ENCODE measurements at places on chromosomes 4 and X.

GRCh38 chrX:18966624-18967023 lies 17.3 kb downstream of the PHKA2 start:
- DNase-seq, result no peak

DNA sequence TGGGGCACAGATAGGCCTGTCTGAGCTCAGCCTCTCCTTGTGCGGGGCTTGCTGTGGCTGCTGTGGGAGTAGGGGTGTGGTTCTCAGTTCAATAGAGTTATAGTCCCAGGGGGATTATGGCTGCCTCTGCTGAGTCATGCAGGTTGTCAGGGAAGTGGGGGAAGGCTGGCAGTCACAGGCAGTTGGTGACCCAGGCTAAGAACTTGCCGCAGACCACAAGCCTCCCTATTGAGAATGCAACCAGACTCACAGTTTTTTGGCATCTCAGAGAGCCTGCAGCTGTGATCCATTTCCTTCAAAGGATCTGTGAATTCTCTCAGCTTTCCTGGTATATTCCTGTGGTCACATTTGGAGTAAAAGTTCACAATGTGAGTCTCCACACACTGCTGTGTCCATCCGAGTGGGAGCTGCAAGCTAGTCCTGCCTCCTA lies 364.9 kb downstream of the ZNF674 start:
- no peak for DNase-seq

GRCh38 chrX:37658343-37659030 lies 27.1 kb upstream of the XK start:
- DNase-seq, result no peak

DNA sequence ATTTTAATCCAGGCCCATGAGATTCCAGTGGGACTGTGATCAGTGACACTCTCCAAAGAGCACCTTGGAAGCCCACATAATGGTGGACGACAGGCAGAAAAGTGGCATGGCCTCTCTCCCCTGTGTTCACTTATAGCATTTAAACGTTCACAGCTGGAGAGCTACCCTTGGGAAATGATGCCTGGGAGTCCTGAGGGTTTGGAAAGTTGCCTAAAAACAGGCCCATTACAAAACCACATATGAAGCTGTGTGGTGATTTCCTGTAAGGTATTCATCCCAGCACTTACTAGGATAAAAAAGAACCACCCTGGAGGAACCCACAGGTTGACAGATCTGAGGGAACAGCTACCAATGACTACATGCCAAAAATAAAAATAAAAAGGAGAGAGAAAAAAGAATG lies 193.2 kb downstream of the RASL11B start:
- no peak for DNase-seq

DNA sequence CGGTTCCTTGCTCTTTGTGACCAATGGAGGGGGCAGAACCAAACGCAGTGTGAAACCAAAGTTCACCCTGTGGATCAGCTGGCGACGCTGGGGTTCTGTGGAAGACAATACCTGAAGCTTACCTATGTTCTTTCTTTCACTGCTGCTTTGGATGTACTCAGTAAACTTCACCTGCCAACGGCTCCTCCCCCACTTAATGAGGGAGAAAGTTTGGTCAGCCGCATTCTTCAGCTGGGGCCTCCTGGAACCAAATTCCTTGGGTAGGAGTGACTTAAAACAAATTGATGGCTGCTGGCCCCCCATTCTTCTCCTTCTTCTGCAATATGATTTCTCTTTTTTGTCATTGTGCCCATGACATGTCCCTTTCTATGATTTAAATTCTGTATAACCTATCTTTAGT lies 282.4 kb downstream of the ANK2 start:
- DNase-seq, result no peak

DNA sequence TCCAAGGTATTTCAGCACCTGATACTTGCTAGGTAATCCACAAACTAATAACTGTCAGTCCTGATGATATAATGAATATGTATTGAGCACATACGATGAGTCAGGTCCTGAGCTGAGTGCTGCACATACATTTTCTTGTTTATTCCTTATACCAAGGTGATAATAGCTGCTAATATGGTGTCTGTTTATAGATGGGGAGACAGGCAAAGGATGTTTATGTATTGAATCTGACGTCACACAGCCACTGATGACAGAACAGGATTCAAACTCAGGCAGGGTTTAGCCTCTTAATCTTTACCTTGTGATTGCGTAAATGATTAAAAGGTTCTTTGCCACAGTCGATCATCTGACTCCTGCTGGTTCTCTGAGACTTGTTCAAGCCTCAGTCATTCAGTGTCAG lies 609.9 kb upstream of the CPEB2 start:
- no peak for DNase-seq
